ENCODE measurements at places on chromosomes 6 and 20.

DNA sequence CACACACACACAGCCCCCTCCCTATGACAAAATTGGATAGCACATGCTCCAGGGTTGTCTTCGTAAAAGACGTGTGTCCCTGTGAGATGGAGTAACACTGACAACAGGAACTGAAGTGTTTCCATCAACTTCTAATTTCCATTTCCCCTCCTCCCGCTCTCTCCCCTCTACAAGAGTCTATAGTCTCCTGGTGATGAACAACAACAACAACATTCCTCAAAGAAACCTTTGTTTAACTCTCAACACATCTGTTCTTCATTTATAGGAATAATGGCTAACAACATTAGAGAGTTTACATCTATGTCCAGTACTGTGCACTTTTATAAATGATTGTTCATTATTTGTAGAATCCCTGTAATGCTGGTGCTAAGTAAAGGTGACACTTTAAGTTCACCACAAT is 205.8 kb upstream of the SSTR4 start:
- DNase-seq, result no peak

- DNase-seq, result no peak
Measured at GRCh38 chr6:107408714-107409113, 50.6 kb downstream of the PDSS2 start.

GRCh38 chr20:47353692-47354463 is 2.6 kb downstream of the ZMYND8 start:
- no peak for DNase-seq

- no peak for DNase-seq
Measured at GRCh38 chr6:13248994-13249393, 79.3 kb downstream of the TBC1D7 start.

- no peak for DNase-seq
Measured at GRCh38 chr6:117555882-117556498, 46.3 kb downstream of the GOPC start.

GRCh38 chr6:158539413-158539812 is 20.5 kb upstream of the TMEM181 start:
- no peak for DNase-seq
